NCI-H748 treated with DMSO at 0.1 percent for 48 hours (cell line): ENCODE measurements at places on chromosomes 1 and 21.

GRCh38 chr1:87953121-87953520 is 624.4 kb downstream of the LMO4 start:
- DNase-seq, result no peak

- no peak for DNase-seq
These were observed 93.9 kb downstream of the NID1 start for GRCh38 chr1:235971020-235971419.

GRCh38 chr21:38965910-38966504 is 160.3 kb downstream of the ETS2 start:
- peak; percentile 97 for DNase-seq

DNA sequence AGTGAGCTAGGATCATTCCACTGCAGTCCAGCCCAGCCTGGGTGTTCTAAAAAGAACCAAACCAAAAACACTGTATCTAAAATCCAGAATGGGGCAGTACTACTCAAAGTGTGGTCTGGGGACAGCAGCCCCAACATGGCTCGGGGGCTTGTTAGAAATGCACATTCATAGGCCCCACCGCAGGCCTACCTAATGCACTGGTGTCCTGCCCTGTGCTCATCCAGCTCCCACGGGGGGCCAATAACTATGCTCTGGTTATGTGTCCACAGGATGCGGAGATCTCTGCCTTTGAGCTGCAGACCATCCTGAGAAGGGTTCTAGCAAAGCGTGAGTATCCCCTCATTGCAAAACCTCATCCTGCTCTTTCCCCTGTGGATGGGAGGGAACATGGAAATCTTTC is 51.5 kb downstream of the CAPN2 start:
- DNase-seq, result no peak

DNA sequence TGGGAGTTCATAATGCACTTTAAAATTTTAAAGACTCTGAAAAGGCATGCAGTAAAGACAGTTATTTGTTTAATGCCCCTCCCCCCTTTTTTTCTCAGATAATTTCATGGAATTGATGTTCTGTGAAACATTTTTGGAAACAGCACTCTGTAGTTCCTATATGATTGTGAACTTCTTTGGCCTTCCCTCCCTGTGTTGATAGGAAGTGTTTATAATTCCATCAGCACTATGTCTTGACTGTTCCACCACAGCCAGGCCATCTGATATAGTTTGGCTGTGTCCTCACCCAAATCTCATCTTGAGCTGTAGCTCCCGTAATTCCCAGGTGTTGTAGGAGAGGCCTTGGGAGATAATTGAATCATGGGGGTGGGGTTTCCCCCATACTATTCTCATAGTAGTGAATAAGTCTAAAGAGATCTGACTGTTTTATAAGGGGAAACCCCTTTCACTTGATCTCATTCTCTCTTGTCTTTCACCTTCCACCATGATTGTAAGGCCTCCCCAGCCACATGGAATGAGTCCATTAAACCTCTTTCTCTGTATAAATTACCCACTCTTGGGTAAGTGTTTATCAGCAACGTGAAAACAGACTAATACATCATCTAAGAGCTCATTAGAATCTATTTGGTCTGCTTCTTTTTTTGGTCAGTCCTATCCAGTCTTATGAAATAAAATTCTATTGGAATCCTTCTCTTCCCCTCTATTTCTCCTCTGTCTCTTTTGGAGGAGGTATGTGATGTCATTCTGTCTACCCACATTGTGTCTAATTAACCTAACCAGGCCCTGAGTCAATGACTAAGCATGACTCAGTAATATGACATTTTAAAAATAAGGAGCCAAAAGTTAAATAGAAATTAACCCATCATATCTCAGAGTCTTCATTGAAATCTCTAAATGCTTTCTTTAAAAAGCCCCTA is 8.9 kb downstream of the CCDC185 start:
- DNase-seq, result no peak

DNA sequence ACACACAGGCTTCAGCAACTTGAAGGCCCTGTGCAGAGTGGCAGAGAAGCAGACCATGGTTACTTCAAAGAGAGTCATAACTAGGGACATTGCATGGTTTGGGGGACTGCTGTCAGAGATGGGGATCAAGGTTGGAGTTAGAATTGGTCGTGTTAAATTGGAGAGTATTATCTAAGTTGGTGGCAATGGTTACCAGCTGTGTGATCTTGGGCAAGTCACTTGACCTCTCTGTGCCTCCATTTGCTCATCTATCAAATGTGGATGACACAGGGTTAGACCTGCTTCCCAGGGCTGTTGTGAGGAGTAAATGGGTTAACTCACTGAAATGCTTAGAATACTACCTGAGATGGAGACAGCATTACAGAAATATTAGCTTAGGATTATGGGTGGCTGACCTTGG is 91.1 kb downstream of the PAX7 start:
- DNase-seq, result no peak

DNA sequence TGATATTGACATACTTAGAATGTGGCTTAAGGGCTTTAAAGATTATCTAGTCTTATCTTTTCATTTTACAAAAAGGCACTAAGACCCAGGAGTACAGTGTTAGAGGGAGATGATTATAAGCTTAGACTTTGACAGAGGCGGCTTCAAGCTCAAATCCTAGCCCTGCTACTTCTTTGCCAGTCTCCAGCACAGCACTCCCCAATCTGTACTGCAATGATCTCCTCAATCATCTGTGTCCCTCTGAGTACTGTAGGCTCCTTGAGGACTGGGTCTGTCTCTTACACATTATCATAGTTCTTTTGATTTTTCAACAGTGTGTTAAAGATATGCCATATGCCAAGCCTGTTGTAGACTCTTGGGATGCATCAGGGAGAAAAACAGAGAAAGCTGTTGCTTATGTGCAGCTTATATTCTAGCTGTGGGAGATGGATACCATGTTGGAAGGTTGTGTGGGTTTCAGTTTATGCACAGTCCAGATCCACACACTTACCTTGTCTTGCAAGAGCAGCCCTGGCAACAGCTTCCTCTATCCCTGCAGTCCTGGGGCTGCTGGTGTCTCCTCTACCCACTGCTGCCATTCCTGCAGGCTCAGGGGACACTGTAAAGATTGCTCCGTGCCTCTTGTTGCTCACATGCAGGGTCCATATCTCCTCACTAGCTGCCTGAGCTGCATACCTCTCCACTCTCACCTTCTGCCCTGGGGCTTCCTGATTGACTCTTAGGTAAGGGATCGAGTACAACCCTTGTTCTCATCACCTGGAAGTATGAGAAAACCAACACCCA is 103.9 kb upstream of the TSPAN2 start:
- DNase-seq, result no peak

DNA sequence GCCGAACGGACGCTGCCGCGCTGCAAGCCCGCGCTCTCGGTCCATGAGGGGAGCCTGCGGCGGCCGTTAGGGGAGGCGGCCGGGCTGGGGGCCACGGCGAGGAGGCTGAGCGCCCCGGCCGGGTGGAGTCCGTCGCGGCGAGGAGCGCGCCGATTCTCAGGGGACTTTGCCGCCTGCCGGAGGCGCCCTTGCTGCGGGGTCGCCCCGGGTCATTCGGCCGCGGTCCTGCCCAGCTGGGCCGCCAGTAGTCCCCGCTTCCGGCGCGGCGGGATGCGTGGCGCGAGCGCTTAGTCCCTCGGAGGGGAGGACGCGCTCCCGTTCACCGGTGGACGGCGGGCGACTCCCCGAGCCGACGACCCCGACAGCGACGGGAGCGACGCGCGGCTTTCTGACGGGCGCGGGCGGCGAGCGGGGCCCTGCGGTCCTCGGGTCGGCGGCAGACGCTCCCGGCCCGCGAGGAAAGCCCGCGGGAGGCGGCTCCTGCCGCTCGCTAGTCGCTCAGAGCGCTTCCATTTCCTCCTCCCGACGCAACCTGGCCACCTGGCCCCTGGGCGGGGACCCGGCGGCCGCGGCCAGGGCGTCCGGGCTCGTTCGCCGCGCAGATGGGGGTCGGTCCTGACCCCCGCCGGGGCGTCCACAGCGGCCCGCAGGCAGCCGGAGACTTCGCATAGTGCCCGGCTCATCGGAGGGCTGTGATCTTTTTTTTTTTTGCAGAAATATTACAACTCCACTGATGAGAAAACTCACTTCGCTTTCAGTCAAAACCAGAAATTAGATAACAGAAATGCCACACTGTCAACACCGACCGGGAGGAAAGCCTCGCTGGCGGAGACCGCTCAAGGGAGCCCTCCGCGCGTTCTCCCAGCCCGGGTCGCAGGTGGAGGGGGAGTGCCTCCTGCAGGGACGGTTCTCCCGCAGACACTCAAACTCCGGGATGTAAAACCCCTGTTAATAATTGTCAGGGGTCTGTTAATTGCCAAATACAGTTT is 641 bp upstream of the ZBTB21 start:
- peak; percentile 21 for DNase-seq

- DNase-seq, result no peak
These were observed 87.7 kb upstream of the C1orf174 start for GRCh38 chr1:3987669-3988235.
